ENCODE measurements at places on chromosomes 1 and 21.

GRCh38 chr1:220726634-220727033 lies 21.5 kb upstream of the MTARC2 start:
- DNase-seq = no peak

GRCh38 chr1:242764161-242764560 lies 239.7 kb upstream of the PLD5 start:
- no peak for DNase-seq

GRCh38 chr1:152328801-152329391 lies 3.9 kb upstream of the FLG start:
- DNase-seq = no peak

GRCh38 chr1:177310326-177310725 lies 139.6 kb downstream of the BRINP2 start:
- DNase-seq = no peak

- DNase-seq = no peak
Measured at GRCh38 chr1:201265756-201266155, 17.6 kb upstream of the PKP1 start.

- DNase-seq = no peak
Measured at GRCh38 chr1:80776266-80776665, 1024.5 kb upstream of the ADGRL2 start.
